ENCODE measurements at places on chromosomes 11 and 22. TPM values are rescaled to one million over a fixed set of nuclear protein-coding genes. Genes with fewer than 3 reads are reported as not detected.
A peak's percentile ranks its signal among the peaks of the same experiment; 100 is the strongest.

- no peak for DNase-seq
Measured at GRCh38 chr11:83285151-83285770, 906 bp downstream of the CCDC90B start.

DNA sequence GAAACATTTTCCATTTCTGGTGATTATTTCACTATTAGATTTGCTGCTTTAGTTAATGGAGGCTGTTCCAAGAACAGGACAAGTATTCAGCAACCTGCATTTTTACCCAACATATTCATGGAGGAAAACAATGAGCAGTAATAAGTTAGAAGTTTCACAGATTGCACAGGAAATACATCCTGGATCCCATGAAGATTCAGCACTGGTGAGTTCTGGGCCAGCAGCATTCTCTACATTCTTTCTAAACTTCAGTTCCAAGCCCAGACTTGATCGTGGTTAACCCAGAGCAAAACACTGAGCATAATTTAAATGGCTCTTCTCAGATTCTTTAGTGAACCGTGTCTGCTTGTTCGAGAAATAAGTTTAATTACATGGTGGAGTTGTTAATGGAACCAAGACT lies 3.8 kb downstream of the FJX1 start:
- DNase-seq: no peak

HEPHL1 gene
- 0.54 TPM for polyA plus RNA-seq

- no peak for DNase-seq
Measured at GRCh38 chr22:35152316-35152715, 86.4 kb downstream of the ISX start.

DNA sequence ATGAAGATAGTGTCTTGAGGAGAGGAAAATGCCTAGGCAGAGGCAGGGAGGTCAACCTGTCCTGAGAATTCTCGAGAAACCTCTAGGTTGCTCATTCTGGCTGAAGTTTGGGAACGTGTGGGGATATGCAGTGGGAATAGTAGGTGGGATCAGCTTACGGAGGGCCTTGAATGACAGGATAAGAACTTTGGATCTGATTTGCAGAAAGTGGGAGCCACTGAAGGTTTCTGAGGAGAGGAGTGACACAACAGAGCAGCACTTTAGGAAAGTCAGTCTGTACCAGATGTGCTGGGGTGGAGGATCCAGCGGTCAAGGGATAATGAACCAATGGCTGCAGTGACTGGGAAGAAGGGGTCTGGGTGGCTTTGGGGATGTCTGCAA lies 2.4 kb downstream of the CD82 start:
- DNase-seq: no peak

MMP12 gene
- 0.66 TPM for polyA plus RNA-seq

OR52I1 gene
- polyA plus RNA-seq: 0.03 TPM

SMTNL1 gene
- 0.58 TPM for polyA plus RNA-seq

RAB36 gene
- 2.2 TPM for polyA plus RNA-seq

DNA sequence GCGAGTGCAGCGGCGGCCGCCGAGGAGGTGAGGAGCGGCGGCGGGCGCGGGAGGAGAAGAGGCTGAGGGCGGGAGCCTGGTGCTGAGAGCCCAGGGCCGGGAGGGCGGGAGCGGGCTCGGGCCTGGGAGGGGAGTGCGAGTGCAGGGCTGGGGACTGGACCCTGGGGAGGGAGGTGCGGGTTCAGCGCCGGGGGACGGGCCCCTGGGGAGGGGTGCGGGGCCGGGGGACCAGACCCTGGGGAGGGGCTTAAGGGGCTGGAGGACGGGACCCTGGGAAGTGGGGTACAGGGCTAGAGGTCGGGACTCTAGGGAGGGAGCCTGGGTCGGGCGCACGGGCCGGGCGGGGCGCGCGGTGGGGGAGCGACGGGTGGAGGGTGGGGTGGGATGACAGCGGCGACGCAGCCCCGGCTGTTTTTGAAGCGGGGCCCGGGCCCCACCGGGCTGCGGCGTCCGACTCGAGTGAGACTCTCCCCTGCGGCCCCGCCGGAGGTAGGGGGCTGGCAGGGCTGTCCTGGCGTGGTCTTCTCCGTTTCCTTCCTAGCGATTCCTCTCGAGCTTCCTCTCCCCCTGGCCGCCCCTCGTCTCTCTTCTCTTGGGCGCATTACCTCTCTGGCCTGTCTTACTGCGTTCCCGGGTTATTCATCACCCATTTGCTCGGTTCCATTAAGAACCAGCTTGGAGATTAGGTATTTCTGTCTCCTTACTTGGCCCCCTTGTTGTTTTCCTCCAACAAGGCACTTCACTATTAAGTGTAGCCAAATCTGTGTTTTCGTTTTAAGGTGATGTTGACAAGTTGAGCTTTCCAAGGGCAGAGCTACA lies 754 bp downstream of the NUP50 start:
- no peak for DNase-seq

OR51E2 gene
- 0.34 TPM for polyA plus RNA-seq

GRCh38 chr11:122755409-122755808 lies 82.9 kb upstream of the CRTAM start:
- DNase-seq: no peak

DNA sequence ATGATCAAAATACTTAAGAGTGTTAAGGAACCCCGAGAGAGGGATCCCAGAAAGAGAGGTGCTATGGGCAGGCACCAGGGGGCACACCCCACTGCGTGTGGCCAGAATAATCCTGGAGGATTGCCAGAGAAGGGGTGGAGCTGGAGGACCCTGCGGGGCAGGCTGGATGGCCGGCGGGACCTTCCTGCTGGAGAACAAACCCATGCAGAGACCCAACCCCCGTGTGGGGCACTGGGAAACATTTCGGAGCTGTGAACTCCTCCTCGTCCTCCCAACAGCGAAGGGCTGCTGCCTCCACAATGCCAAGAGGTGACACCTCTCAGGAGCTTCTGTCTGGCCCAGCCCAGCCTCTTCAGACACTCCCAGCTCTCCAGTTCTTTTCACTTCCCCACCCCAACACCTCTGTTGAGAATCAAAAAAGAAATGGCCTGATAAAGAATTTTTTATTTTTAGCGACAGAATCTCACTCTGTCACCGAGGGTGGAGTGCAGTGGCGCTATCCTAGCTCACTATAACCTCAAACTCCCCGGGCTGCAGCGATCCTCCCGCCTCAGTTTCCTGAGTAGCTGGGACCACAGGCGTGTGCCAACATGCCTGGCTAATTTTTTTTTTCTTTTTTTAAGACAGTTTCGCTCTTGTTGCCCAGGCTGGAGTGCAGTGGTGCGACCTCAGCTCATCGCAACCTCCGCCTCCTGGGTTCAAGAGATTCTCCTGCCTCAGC lies 25.6 kb downstream of the RHOD start:
- DNase-seq: no peak

DCHS1 gene
- 17.1 TPM for polyA plus RNA-seq

- DNase-seq: no peak
Measured at GRCh38 chr11:101553891-101554292, 29.9 kb downstream of the TRPC6 start.

DNA sequence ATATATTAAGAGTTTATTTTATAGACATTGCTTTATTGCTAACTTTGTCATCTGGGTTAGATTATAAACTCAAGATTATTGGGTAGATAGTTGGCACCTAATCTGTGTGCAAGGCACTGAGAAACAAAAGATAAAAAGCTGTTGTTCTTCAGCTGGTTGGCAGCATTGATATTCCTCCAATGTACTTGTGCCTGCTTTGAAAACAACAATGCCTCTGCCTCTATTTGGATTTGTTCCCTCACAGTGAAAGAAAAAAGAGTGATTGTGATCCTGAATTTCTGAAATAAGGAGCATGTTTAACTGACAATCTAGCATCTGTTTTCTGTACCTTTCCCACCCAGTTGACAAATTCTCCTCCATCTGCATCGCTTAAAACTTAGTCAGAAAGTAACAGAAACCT lies 98.3 kb downstream of the TYR start:
- no peak for DNase-seq

GRCh38 chr11:95641495-95641894 lies 148.1 kb downstream of the FAM76B start:
- no peak for DNase-seq

HBD gene
- polyA plus RNA-seq: 0.09 TPM

NNMT gene
- 4.0 TPM for polyA plus RNA-seq

GRCh38 chr11:108693852-108694251 lies 29.0 kb downstream of the DDX10 start:
- DNase-seq: no peak

- no peak for DNase-seq
Measured at GRCh38 chr11:26028393-26028911, 303.5 kb upstream of the ANO3 start.

KIAA1671 gene
- 25.0 TPM for polyA plus RNA-seq

DNA sequence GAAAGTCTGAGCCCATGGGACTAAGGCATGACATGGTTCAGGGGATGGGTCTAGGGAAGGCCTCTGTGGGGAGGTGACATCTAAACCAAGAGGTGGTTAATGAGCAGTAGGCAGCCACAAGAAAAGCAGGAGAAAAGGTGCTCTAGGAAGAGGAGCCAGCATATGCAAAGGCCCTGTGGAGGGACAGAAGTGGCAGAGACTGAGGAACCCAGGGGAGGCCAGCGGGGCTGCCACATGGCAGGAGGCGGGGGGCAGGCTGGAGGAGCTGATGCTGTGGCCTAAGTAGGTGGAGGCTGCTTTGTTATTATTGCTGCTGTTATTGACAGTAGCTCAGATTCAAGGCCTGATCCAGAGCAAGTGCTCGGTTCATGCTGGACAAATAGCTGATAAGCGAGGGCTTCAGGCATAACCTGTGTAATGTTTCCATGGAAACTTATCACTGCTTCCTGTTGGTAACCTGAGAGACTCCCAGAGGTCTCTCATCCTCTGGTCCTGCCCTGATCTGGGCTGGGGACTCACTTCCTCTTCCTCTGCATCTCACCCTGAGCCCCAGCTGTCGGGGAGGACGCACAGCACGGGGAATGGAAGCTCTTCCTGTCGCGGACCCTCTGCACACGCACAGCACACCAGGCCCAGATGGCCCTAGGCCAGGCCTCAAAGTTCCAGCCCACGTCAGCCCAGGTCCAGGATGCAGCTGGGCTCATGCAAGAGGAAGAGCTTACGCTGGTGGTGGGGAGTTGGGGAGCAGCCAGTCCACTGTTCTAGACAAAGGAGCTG lies 75.2 kb upstream of the TP53I11 start:
- peak; percentile 66 for DNase-seq

MMP7 gene
- not detected for polyA plus RNA-seq

TRIM6 gene
- 2.6 TPM for polyA plus RNA-seq

LGR4 gene
- 53.2 TPM for polyA plus RNA-seq

DNA sequence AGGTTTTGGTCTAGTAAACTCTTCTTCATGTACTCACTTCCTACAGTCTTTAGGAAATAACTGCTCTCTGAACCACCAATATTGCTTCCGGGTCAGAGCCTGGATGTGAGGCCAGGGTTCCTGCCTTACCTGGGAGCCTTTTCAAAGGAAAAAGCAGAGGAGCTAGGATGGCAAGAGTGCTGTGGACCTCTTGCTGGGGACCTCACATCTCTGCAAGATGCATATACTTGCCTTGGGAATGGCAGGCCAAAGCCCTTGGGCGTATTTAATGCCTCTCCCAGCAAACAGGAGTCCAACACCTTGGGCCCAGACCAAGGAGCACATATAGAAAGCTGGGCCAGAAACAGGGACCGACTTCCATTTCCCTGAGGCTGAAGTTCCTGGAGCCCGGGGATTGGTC lies 5.3 kb downstream of the GLB1L2 start:
- DNase-seq: no peak

- no peak for DNase-seq
Measured at GRCh38 chr11:116539836-116540418, 232.9 kb downstream of the BUD13 start.

IL18 gene
- 60.7 TPM for polyA plus RNA-seq

GRCh38 chr22:41928593-41929417 lies 2.2 kb upstream of the TNFRSF13C start:
- no peak for DNase-seq

IFT27 gene
- polyA plus RNA-seq: 28.7 TPM

CHRDL2 gene
- 2.4 TPM for polyA plus RNA-seq

GRCh38 chr11:92848578-92848977 lies 120.9 kb upstream of the MTNR1B start:
- DNase-seq: no peak

DNA sequence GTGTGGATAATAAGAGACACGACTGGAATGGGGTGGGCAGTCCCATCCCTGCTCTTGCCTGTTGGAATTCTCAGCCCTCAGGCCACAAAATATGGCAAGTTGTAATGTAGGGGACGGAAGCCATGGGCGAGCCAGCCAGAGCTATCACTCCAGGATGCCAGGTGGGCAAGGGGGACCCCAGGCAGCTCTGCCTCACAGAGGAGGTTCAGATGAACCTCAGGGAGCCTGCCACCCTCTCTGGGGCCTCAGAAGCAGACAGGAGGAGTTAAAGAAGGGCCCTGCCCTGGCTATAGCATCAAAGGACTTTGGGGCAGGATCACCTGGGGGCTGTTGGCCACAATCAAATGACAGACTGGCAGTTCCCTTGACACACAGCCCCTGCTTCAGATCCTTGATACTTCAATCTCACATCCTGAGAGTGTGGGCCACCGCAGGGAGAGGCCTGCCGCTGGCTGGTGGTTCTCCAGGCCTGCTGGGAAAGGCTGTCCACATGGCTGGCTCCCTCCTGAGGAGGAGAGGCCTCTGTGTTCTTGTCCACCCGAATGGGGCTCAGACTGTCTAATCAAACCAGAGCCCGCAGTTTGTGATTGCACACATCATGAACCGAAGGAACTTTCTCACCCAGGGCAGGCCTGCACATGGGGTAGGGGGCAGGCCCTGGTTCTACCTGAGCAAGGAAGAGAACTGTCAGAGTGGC lies 31.4 kb downstream of the IGLL1 start:
- no peak for DNase-seq

GRCh38 chr22:37334461-37334858 lies 52.2 kb downstream of the CYTH4 start:
- DNase-seq: no peak

GRCh38 chr22:35430897-35431322 lies 31.0 kb downstream of the MCM5 start:
- peak; percentile 68 for DNase-seq

MS4A15 gene
- 0.04 TPM for polyA plus RNA-seq

LYVE1 gene
- 49.3 TPM for polyA plus RNA-seq

- DNase-seq: no peak
Measured at GRCh38 chr11:1640076-1640946, 10.7 kb downstream of the KRTAP5-5 start.

FAM181B gene
- polyA plus RNA-seq: 5.9 TPM

TTLL1 gene
- polyA plus RNA-seq: 4.6 TPM

GRCh38 chr11:35116245-35116644 lies 22.7 kb upstream of the CD44 start:
- DNase-seq: no peak

TCN2 gene
- polyA plus RNA-seq: 44.6 TPM

GRCh38 chr11:19110295-19110694 lies 6.7 kb upstream of the ZDHHC13 start:
- DNase-seq: no peak

DNA sequence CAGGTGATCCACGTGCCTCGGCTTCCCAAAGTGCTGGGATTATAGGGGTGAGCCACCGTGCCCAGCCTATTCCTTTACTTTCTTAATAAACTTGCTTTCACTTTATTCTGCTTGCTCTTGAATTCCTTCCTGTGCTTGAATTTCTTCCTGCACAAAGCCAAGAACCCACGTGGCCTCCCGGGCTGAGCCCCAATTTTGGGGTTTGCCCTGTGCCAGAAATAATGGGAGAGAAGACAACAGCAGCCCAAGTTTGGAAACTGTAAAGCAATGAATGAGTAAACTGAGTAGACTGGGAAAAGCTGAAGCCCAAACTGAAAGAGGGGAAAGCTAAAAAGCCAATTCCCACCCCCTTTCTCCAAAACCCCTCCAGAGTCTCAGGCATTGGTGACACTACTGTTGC lies 136.4 kb downstream of the NECTIN1 start:
- no peak for DNase-seq
